Stimulated activated CD4-positive, alpha-beta T cell treated with anti-CD3 and anti-CD28 coated beads, Interleukin-4, amount 100 ng/mL, for 24 hours (primary cell): ENCODE measurements at places on chromosomes 4 and X.

- DNase-seq, result no peak
These were observed 54.1 kb downstream of the ATRX start for GRCh38 chrX:77731821-77732419.

DNA sequence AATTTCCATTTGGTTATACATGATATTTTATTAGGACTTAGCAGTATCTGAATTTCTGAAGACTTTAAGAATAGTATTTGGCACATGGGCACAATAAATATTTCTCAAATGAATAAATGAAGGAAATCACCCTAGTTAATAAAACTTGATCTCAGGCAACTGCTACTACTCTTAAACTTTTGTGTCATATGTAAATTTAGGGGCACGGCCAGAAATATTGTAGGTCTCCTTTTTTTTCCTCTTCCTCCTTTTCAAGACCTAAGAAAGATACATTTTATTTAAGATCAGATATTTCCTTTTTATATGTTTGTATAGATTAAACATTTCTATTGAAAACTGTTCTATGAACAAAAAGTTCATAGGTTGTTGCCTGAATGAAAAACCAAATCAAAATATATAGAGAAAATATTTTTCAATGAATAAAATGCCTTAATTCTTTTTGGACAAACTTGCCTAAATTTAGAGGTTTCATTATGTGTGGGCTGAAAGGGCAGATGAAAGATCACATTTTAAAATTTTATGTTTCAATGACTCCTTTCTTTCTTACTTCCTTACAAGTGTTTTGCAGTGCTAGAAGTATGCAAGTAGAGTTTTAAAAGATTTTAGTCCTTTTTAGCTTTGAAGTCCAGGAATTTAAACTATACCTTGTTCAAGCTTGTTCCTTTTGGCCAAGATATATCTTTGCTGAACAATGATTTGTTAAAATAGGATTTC lies 26.3 kb downstream of the CNKSR2 start:
- no peak for DNase-seq

- DNase-seq, result no peak
These were observed 51.6 kb downstream of the RTL5 start for GRCh38 chrX:72080150-72080549.

DNA sequence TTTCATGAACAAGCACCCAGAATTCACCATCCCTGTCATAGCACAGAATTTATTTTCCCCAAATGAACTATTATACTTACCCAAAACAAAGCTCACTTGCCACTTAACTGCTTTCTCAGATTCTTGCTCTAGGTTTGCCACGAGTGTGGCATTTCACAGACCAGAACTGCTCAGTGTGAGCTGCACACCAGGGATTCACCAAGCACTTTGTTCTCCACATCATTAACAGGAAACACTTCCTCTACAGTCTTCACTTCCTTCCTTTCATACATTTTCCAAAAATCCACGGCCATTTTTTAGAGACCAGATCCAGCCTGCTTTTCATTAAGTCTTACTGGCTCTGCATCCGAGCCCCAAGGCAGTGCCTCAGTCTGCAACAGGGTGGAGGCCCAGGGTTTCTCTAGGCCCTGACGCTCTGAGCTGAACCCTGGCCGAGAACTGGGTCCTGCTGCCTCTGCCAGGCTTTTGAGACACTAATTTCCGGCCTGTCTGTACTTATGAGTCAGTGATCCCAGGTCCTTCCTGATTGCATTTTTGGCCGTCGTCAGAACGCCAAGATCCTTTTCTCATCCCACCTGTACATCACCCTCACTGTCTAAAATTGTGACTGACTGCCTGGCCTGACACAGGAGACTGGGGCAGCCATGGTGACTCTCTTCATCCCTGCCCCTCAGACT lies 67.6 kb upstream of the MTNR1A start:
- no peak for DNase-seq

GRCh38 chrX:39513836-39514235 lies 583.9 kb downstream of the BCOR start:
- no peak for DNase-seq
